ENCODE measurements at places on chromosomes 6 and 20. TPM values are rescaled to one million over a fixed set of nuclear protein-coding genes. Genes with fewer than 3 reads are reported as not detected.

DNA sequence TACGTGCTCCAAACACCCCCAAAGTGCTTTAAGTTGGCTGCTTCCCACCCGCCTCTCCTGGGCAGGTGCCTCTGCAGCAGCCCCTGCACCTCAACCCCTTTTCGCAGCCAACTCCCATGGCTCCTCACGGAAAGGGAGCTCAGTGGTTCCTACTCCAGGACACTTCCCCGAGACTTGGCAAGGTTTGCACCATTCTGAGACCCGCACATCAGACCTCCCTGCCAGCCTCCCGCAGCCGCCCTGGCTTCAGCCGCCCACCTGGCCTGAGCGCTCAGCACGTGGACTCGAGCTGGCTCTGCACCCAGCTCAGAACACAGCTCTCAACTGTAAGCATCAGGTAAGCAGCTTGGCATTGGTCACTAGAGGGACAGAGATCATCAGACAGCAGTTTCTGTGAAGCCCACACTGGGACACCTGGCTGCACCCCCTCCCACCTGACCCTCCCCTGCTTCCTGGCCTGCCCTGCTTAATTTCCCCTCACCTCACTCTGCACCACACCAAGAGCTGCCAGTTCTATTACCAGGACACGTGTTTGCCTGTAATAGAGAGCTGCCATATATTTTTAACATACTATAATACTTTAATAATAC, 28.5 kb downstream of the GMDS start:
- DNase-seq, result no peak
- no peaks in the 10 kb centered on the region for H3K27me3 ChIP-seq
- peaks cover 2% of the 10 kb centered on the region for H3K4me1 ChIP-seq
- H3K4me3 ChIP-seq, result no peak overlapping the region

The DLL1 gene
- polyA plus RNA-seq, result 0.13 TPM

DNA sequence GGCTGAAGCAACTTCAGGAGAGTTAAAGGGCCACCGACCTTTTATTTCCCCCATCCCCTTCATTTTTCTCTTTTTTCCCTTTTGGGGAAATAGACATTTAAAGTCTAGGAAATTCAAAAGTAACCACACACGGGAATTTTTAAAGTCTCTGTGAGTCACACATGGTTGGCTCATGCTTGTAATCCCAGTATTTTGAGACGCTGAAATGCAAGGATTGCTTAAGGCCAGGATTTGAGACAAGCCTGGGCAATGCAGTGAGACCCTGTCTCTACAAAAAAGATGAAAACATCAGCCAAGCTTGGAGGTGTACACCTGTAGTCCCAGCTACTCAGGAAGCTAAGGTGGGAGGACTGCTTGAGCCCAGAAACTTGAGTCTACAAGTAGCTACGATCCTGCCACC, 34.2 kb downstream of the KATNA1 start:
- H3K4me1 ChIP-seq, result no peaks in the 10 kb centered on the region
- H3K4me3 ChIP-seq, result no peak overlapping the region
- DNase-seq, result no peak
- H3K27ac ChIP-seq, result no peak overlapping the region
- H3K36me3 ChIP-seq, result no peaks in the 10 kb centered on the region

The CRYBG1 gene
- 0.41 TPM for polyA plus RNA-seq

The MUC22 gene
- not detected for polyA plus RNA-seq

- no peaks in the 10 kb centered on the region for H3K27me3 ChIP-seq
- no peak overlapping the region for H3K4me3 ChIP-seq
- no peaks in the 10 kb centered on the region for H3K4me1 ChIP-seq
- H3K27ac ChIP-seq, result no peak overlapping the region
- no peaks in the 10 kb centered on the region for H3K36me3 ChIP-seq
Measured at GRCh38 chr6:100899202-100899601, 18.1 kb upstream of the ASCC3 start.

- H3K27me3 ChIP-seq, result no peaks in the 10 kb centered on the region
- DNase-seq, result no peak
- H3K36me3 ChIP-seq, result no peaks in the 10 kb centered on the region
- H3K27ac ChIP-seq, result no peak overlapping the region
- H3K4me3 ChIP-seq, result no peak overlapping the region
Measured at GRCh38 chr6:7073821-7074525, 33.8 kb upstream of the RREB1 start.

The NRSN1 gene
- not detected for polyA plus RNA-seq

- no peak overlapping the region for H3K27ac ChIP-seq
- DNase-seq, result no peak
- no peaks in the 10 kb centered on the region for H3K36me3 ChIP-seq
- H3K27me3 ChIP-seq, result no peaks in the 10 kb centered on the region
- H3K4me1 ChIP-seq, result no peaks in the 10 kb centered on the region
- H3K4me3 ChIP-seq, result no peak overlapping the region
Measured at GRCh38 chr6:147704691-147705090, 196.2 kb downstream of the SAMD5 start.

The GLP1R gene
- polyA plus RNA-seq, result not detected

DNA sequence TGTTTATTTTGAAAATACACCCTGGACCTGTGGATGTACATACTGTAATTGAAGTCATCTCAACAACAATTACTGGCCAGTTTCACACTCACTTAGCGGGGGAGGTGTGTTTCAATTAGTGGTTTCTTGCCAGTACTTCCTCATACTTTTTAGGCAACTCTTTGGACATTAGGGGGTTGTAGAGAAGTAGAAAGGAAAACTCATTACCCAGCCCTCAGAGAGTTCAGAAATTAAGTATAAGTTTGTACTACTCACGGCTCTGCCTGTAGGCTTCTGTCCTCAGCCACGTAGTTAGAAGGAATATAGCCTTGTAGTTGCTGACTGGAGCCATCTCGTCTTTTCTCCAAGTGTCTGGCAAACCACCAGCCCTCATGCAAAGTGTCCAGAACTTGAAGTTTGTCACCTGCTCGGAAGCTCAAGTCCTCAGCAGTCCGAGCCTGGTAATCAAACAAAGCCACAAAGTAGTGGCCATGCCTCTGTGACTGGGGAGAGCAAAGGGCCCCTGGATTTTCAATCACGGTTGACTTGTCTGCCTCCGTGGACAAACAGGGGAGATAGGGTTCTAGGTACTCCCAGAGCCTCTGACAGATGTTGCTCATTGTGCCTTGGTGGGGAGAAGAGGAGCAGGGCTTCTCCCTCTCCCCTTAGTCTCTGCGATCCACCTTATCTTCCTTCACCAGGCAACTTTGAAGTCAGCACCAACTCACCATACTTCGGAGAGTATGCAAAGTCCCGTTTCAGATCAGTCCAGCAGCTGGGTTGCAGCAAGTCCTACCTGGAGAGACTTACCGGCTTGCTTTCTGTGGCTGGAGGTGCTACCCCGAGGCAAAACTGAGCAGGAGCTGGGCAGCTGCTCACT, 749 bp downstream of the FRK start:
- H3K4me1 ChIP-seq, result peaks cover 4% of the 10 kb centered on the region
- no peaks in the 10 kb centered on the region for H3K27me3 ChIP-seq
- H3K4me3 ChIP-seq, result peak overlapping the region; percentile 94
- DNase-seq, result no peak

The STMND1 gene
- polyA plus RNA-seq, result not detected

GRCh38 chr6:43953256-43953655, 174.0 kb downstream of the MRPL14 start:
- no peak overlapping the region for H3K27ac ChIP-seq
- H3K4me1 ChIP-seq, result no peaks in the 10 kb centered on the region
- no peak overlapping the region for H3K4me3 ChIP-seq
- H3K27me3 ChIP-seq, result no peaks in the 10 kb centered on the region

DNA sequence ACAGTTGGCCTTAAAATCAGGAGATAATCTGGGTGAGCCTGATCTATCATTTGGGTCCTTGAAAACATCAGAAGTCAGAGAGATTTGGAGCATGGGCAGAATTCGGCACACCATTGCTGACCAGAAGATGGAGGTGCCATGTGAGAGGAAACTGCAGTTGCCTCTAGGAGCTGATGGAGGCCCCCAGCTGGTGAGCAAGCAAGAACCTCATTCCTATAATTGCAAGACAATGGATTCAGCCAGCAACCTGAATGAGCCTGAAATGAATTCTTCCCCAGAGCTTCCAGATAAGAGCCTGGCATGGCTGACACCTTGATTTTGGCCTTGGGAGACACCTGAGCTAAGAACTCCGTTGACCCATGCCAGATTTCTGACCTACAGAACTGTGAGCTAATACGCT, 76.3 kb upstream of the FYN start:
- no peaks in the 10 kb centered on the region for H3K36me3 ChIP-seq
- DNase-seq, result no peak
- H3K4me3 ChIP-seq, result no peak overlapping the region
- H3K27me3 ChIP-seq, result no peaks in the 10 kb centered on the region
- no peaks in the 10 kb centered on the region for H3K4me1 ChIP-seq
- H3K27ac ChIP-seq, result no peak overlapping the region

The TMEM151B gene
- not detected for polyA plus RNA-seq

GRCh38 chr6:117829594-117830319, 77.3 kb upstream of the SLC35F1 start:
- H3K36me3 ChIP-seq, result no peaks in the 10 kb centered on the region
- H3K27me3 ChIP-seq, result no peaks in the 10 kb centered on the region
- no peak for DNase-seq
- no peak overlapping the region for H3K4me3 ChIP-seq
- no peak overlapping the region for H3K27ac ChIP-seq

DNA sequence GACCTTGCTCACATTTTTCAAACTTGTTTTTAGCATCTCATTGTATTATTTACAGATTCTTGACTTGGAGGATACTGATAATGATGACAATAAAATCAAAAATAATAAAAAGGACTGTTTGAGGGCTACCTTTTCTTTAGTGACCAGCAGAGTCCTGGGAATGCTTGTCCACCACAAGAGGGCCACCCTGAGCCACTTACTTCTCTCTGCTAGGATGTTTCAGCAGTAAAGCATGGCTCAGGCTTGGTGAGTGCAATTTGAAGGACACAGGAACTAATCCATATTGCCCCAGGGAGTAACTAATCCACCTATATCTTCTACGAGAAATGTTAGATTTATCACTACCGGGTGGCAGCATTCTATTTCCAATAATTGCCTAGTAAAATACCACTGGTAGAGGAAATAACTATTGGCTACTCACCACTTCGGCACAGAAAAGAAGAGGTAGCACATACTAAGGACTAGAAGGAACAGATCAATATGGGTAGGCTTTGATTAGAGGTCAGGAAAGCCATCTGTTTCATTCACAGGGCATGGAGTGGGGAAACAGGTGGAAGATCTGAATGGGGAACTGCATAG, 5.8 kb upstream of the KIAA0408 start:
- peaks cover 8% of the 10 kb centered on the region for H3K4me1 ChIP-seq
- peak overlapping the region; percentile 8 for H3K27ac ChIP-seq
- H3K27me3 ChIP-seq, result no peaks in the 10 kb centered on the region
- DNase-seq, result peak; percentile 79
- H3K4me3 ChIP-seq, result no peak overlapping the region

The DSN1 gene
- 7.1 TPM for polyA plus RNA-seq

DNA sequence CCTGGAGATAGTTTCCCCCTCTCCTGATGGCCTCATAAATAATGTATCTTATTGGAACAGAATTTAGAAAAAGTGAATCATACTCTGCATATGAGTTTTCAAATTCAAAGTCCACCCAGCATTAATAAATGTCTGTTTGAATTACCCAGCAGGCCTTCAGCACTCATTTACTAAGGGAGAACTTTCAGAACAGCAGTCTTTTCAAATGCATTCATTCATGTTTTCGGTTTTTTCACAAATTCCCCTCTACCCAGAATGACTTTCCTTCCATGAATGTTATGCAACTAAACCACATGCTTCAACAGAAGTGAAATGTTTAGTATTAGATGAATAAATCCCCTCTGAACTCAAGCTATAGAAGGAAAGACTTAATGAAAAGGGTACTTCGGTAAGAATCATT, 92.4 kb downstream of the RTN4IP1 start:
- H3K27ac ChIP-seq, result no peak overlapping the region
- no peaks in the 10 kb centered on the region for H3K27me3 ChIP-seq
- H3K4me3 ChIP-seq, result no peak overlapping the region
- H3K4me1 ChIP-seq, result no peaks in the 10 kb centered on the region
- no peaks in the 10 kb centered on the region for H3K36me3 ChIP-seq

- H3K27me3 ChIP-seq, result no peaks in the 10 kb centered on the region
- H3K27ac ChIP-seq, result no peak overlapping the region
- no peaks in the 10 kb centered on the region for H3K36me3 ChIP-seq
- no peak for DNase-seq
- peaks cover 15% of the 10 kb centered on the region for H3K4me1 ChIP-seq
- H3K4me3 ChIP-seq, result no peak overlapping the region
Measured at GRCh38 chr20:5160882-5161281, 34.1 kb downstream of the CDS2 start.

DNA sequence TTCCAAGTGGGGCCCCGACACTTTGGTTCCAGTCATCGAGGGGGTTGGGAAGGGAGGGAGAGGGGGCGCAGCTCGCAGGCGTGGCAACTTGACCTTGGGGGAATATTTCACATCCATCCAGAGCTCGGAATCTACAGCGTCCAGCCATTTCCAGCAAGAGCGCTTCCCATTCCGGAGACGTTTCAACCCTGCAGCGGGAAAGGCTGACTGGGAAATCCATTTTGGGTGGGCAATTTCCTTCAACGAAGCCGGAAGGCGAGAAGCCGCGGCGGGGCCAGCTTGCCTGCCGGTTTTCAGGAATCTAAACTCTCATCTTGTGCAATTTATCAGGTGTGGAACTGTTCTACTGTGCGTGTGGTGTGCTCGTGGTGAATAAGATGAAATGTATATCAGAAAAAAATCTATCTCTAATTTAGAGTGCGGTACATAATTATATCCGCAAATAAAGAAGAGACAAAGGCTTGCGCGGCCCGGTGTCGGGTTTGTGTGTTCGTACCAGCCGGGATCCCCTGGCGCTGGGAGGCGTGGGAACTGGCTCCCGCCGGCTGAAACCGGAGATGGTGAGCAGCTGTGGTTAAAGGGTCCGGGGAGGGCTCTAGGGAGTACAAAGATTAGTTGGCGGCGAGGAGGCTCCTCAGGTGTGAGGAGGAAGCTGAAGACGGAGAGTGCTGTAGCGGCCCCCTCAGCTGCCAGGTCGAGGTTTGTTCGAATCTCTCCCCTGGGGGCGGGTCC, 4.8 kb downstream of the SLC32A1 start:
- no peak overlapping the region for H3K4me3 ChIP-seq
- no peaks in the 10 kb centered on the region for H3K36me3 ChIP-seq
- DNase-seq, result no peak
- H3K27me3 ChIP-seq, result no peaks in the 10 kb centered on the region
- H3K4me1 ChIP-seq, result no peaks in the 10 kb centered on the region
- H3K27ac ChIP-seq, result no peak overlapping the region

DNA sequence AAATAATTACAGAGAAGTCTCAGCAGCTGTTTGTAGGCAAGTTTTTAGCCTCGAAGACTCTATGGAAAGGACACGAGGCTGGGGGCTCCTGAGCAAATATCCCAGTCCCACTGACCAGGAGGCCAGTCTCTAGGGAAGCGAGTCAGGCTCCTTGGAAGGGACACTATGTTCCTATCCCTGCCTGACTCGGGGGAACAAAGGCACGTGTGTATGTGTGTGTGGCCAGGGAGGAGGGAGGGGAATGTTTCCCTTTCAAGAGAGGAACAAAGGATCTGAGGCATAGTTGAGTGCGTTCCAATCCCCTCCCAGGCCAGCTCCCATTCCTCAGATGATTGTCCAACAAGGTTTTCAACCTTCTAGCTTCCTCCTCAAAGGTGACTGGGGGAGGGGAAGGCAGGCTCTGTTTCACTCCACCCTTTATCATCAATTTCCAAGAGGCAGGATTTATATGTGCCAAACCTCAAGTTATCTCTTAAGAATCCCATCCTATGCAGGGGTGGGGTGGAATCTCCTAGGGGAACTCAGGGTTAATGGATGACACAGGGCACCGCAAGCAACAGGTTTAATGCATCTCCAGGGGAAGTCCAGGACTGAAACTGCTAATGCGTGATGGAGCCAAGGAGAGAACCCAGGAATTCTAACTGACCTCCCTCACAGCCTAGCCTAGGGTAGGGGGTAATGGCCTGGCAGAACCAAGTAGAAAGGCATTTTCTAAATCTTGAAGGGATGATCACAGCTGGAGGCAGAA, 9.9 kb downstream of the BCL2L1 start:
- H3K27me3 ChIP-seq, result no peaks in the 10 kb centered on the region
- peaks cover 13% of the 10 kb centered on the region for H3K4me1 ChIP-seq
- peak overlapping the region; percentile 97 for H3K27ac ChIP-seq
- H3K36me3 ChIP-seq, result no peaks in the 10 kb centered on the region
- peak overlapping the region; percentile 8 for H3K4me3 ChIP-seq
